ENCODE measurements at places on chromosomes 16 and 17.

GRCh38 chr17:65519462-65519861, 42.0 kb downstream of the AXIN2 start:
- DNase-seq = peak; percentile 55

- DNase-seq = no peak
Observed at GRCh38 chr16:81429045-81429521, 15.5 kb upstream of the CMIP start.

DNA sequence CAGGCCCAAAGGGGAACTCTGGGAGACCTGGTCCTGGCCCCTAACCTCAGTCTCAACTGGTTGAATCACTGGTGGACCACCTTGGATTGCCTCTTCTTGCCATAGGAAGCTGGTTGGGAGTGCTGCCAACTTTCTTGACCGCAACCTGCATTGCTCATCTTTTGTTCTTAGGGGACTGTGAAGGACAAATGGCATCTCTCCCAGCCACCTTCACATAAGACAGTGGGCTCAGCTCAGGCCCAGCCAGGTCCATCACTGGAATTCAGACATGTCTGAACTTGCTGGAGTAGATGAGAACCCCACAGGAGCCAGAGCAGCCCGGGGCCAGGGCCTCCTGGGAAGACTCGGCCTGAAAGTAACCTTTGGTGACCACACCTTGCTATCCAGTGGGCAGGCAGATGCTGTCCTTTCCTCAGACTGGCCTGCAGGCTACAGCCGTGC, 18.8 kb downstream of the ADORA2B start:
- no peak for DNase-seq

DNA sequence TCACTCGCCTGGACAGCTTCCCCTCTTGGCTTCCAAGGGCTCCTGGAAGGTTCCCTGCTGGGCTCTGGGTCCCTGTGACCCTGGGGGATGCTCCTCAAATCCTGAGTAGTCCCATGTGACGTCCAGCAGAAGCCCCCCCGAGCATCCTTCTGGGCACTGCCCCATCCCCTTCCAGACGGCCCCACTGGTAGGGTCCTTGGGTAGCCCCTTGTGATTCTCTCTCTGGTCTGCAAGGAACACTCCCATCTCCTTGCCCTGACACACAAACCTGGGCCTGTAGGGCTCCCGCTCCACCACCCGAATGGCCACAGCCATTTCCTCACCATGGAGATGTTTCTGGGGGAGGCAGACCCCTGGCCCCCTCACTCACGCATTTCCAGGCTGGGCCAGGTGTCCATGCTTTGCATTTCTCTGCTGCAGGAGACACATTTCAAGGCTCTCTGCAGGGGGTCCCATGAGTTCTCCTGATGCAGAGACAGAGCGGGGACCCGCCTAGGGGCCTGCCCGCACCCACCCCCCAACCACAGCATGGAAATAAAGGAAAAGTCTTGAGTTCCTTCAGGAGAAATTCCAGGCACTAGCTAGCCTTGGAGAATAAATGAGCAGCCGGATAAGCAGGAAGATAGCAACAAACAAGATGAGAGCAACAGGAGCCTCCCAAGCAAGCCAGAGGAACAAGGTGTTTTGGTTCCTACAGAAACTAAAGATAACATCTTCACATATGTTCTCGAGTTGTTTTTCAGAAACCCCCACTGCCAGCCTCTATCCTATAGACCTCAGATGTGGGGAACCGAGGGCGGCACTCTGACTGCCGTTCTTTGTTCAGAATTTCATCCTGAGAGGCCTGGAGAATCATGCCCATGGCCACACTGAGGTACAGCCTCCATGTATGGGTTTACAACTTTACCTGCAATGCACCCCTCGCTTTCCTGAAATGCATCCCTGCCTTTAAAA, 128.8 kb downstream of the MGAT5B start:
- DNase-seq = no peak

DNA sequence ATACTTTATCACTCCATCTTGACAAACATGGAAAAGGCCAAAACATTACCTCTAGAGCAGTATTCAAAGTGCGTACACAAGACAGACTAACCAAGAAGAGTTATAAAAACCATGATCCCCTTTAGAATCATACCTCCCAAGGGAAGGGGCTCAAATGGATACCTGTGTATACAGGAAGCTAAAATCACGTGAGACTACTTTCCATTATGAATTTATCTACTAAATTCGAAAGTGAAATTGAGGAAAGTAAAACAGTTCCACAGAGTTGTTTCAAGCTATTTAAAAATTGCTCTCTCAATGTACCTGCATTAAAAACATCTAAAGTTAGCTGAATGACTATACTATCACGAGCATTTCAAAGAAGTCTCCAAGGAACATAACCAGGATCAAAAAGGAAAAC, 32.7 kb downstream of the AP1G1 start:
- no peak for DNase-seq

GRCh38 chr16:81673432-81673831, 105.7 kb upstream of the PLCG2 start:
- DNase-seq = no peak

DNA sequence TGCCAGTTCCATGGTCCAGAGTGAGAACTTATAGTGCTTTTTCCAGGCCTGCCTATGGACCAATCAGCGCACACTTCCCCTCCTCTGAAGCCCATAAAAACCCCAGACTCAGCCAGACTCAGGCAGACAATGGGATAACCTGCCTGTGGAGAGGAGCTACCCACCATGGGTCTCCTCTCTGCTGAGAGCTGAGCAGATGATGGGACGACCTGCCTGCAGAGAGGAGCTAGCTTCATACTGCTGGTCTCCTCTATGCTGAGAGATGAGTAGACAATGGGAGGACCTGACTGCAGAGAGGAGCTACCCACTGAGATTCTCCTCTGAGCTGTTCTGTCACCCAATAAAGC, 144.7 kb downstream of the MYO1D start:
- DNase-seq = no peak

DNA sequence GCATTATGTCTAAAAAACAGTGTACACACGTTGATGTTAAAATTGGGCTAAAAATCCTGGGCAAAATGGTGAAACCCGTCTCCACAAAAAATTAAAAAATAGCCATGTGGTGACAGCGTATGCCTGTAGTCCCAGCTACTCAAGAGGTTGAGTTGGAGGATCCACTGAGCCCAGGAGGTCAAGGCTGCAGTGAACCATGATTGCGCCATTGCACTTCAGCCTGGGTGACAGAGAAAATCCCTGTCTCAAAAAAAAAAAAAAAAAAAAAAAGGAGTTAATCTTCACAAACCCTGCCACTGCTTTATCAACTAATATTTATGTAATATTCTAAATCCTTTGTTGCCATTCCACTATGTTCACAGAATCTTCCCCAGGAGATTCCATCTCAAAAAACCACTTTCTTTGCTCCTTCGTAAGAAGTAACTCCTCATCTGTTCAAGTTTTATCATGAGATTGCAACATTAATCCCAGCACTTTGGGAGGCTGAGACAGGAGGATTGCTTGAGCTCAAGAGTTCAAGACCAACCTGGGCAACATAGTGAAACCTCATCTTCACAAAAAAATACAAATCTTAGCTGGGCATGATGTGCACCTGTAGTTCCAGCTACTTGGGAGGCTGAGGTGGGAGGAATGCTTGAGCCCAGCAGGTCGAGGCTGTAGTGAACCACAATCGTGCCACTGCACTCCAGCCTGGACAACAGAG, 1.9 kb upstream of the C16orf87 start:
- DNase-seq = no peak

DNA sequence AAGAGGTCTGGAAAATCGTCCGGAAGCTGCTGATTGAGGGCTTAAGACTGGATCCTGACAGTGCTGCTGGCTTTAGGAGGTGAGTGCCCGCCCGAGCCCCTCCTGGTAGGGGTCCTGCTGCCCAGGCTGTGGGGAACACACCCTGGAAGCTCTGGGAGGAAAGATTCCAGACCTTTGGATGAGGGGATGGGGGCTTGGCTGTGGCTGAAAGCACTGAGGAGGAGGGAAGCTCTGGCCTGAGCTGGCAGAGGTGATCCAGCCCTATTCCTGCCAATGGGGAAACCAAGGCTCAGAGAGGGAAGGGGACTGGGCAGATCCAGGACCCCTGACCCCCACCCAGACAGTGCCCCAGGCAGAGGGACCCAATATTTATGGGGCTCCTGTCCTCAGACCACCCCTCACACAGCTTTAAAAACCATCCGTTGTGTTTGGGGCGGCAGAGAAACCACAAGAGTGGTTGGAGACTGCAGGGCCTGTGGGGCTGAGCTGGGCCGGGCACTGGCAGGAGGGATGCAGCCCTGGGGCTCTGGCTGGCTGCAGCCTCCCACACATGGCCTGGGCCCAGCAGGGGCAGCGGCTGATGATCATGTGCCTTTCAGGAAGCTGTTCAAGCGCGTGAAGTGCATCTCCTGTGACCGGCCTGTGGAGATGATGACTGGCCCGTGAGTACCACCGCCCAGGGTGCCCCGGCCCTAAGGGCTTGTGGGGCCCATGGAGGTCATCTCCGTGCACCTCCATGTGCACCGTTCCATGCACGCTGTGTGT, 22.8 kb downstream of the UBALD1 start:
- DNase-seq = no peak

DNA sequence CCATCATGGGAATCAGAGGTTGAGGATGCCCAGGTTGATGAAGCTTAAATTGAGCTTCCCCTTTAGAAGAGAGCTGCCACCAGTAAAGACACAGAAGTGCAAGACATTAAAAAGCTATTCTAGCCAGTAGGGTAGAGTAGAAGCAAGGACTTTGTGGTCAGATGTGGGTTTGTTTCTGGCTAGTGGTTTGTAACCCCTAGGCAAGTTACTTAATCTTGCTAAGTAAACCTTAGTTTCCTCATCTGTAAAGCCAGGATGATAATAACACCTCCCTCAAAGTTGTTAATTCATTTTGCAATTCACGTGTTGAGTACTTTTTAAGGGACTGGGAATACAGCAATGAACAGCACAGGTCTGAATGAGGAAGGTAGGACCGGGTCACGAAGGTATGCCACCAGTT, 3.6 kb downstream of the SNTB2 start:
- no peak for DNase-seq

DNA sequence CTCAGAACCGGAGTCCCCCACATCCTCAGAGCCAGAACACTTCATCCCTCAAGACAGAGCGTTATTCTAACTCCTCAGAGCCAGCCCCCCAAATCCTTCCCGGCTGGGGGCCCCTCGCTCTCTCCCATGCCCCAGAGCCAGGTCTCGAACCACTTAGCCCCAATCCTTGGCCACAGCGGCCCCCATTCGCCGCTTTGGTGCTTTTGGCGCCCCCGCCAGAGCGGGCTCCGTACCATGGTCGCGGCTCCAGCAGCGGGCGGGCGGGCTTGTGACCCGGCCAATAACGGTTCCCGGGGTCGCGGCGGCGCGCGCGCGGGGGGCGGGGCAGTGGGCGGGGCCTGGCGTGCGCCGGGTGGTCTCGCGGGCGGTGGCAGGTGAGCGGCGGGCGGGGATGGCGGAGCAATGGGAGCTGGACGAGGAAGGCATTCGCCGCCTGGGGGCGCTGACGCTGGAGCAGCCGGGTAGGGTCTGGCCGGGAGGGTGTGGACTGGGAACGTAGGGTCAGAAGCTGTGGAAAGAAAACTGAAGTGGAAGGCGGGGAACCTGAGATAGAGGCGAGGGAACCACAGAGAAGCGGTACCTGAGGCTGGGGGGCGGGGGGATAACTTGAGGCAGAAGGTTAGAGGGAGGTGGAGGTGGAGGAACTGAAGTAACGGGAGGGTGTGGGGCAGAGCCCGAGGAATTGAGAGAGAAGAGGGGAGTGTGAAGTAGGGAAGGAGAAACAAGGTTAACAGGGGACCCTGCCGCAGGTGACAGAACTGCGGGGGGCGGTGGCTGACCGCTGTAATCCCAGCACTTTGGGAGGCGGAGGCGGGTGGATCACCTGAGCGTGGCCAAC, at the start of the genes KCTD19 and LRRC36:
Gene KCTD19 (minus strand): TSS at position 270 of the 838 bp plus-strand sequence. CDS start 34 bp downstream, at position 236.
Gene LRRC36 (plus strand): TSS at position 344 of the 838 bp plus-strand sequence. CDS start 48 bp downstream, at position 392.
- peak; percentile 84 for DNase-seq

GRCh38 chr17:60315650-60316049, 76.3 kb downstream of the USP32 start:
- DNase-seq = no peak

DNA sequence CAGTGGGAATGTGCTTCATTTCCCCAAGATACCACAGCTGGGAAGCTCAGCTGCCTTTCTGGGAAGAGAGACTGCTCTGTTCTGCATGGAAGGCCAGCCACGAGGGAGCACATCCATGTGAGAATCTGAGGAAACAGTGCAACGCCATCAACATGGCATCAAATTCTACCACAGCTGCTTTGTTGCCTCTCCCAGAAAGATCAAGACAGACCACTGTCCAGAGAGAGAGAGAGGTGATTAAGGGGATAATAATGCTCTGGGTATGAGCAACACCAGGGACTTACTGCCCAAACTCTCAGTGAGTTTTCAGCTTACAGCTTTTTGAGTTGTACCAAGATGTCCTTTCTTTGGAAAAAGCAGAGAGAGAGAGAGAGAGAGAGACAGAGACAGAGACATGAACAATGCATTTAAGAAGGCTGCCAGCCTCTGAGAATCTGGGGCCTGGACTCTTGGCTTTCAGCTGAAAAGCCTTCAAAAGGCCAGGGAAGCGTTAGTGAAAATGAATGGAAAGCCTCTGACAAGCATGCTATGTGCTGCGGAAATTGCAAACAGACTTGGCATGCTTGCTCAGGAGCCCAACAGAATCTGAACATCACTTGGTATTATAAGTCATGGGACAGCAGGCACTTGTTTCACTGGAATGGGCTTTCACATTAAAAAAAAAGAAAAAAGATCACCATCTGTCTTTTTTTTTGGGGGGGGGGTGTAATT, 223.1 kb downstream of the MAP2K6 start:
- DNase-seq = no peak

DNA sequence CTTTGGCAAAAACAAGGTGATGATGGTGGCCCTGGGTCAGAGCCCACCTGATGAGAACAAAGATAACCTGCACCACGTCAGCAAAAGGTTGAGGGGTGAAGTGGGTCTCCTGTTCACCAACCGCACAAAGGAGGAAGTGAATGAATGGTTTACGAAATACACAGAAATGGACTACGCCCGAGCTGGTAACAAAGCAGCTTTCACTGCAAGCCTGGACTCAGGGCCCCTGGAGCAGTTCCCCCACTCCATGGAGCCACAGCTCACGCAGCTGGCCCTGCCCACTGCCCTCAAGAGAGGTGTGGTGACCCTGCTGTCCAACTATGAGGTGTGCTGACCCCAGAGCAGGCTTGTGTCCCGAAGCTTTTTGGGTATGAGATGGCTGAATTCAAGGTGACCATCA, 29.7 kb upstream of the DLX4 start:
- DNase-seq = no peak

GRCh38 chr17:7363311-7363710, 8.4 kb downstream of the TMEM95 start:
- no peak for DNase-seq

GRCh38 chr17:45035848-45036247, 15.6 kb downstream of the DCAKD start:
- no peak for DNase-seq

DNA sequence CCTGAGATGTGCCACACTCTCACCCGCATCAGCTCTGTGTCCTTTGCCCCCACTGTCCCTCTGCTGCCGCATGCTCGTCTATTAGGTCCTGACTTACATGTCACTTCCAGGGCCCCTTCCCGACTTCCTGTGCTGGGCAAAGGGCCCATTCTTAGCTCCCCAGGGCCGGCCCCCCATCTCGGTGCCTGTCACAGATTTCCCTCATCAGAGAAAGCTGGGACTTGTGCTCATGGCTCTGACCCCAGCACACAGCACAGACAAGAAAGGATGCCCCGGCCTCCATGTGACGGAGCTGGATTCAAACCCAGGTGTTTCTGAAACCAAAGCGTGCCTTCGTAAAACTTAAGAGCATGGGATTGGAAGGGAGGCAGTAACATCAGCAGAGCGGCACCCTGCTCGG, 5.9 kb upstream of the MAPK7 start:
- DNase-seq = no peak
